ENCODE measurements at places on chromosomes 7 and 10. TPM values are rescaled to one million over a fixed set of nuclear protein-coding genes. Genes with fewer than 3 reads are reported as not detected.

Gene PIP
- total RNA-seq = not detected

Gene HABP2
- total RNA-seq = not detected

GRCh38 chr10:12656518-12657142 is 307.3 kb downstream of the CAMK1D start:
- peaks cover 29% of the 10 kb centered on the region for H3K4me1 ChIP-seq
- no peak for DNase-seq
- no peaks in the 10 kb centered on the region for H3K27me3 ChIP-seq

GRCh38 chr10:79286318-79286951 is 60.8 kb upstream of the PPIF start:
- DNase-seq = peak; percentile 93
- peak overlapping the region; percentile 62 for H3K4me3 ChIP-seq
- H3K27ac ChIP-seq = peak overlapping the region; percentile 94
- H3K36me3 ChIP-seq = peaks cover 3% of the 10 kb centered on the region

DNA sequence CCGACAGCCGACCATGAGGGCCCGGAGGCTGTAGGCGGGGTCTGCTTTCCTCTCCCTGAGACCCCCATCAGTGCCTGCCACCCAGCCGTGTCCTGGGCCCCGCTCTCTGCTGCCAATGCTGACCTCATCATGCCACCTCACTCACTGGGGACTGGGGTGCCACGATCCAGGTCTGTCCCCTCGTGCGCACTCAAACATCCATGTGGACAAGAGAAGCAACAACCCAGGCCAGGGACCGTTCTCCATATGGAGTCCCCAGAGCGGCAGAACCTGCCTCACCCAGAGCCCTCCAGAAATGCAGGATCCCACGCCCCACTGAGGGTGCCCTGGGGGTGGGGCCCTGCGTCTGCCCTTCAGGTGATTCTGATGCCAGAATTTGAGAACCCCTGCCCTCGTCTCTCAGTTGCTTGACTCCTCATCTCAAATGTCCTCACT is 210.0 kb upstream of the PPP2R2D start:
- no peak for DNase-seq
- H3K27ac ChIP-seq = no peak overlapping the region
- H3K27me3 ChIP-seq = peaks cover 3% of the 10 kb centered on the region
- H3K4me1 ChIP-seq = no peaks in the 10 kb centered on the region
- H3K36me3 ChIP-seq = no peaks in the 10 kb centered on the region

DNA sequence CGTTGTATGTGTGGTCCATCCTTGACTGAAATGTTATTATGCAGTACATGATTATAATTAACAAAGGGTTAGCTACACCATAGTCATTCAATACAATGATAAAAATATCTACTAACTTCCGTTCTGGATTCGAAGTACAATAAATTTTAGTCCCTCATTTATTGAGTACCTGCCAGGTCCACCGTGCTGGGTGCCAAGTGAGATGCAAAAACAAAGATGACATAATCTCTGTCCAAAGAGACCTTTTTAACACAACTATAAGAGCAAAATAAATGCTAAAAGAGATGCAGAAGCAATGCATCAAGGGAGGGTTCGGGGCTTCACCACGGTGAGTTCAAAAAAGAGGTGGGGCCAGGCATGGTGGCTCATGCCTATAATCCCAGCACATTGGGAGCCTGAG is 33.1 kb downstream of the LAMB1 start:
- no peaks in the 10 kb centered on the region for H3K4me1 ChIP-seq
- H3K27me3 ChIP-seq = peaks cover 6% of the 10 kb centered on the region
- no peak for DNase-seq
- no peak overlapping the region for H3K4me3 ChIP-seq
- H3K27ac ChIP-seq = no peak overlapping the region

Data from activated CD4-positive, alpha-beta memory T cell treated with anti-CD3 and anti-CD28 coated beads for 36 hours (primary cell).